ENCODE measurements at places on chromosomes 12 and 14.

GRCh38 chr12:45852508-45852907 is 123.0 kb downstream of the ARID2 start:
- DNase-seq, result no peak

DNA sequence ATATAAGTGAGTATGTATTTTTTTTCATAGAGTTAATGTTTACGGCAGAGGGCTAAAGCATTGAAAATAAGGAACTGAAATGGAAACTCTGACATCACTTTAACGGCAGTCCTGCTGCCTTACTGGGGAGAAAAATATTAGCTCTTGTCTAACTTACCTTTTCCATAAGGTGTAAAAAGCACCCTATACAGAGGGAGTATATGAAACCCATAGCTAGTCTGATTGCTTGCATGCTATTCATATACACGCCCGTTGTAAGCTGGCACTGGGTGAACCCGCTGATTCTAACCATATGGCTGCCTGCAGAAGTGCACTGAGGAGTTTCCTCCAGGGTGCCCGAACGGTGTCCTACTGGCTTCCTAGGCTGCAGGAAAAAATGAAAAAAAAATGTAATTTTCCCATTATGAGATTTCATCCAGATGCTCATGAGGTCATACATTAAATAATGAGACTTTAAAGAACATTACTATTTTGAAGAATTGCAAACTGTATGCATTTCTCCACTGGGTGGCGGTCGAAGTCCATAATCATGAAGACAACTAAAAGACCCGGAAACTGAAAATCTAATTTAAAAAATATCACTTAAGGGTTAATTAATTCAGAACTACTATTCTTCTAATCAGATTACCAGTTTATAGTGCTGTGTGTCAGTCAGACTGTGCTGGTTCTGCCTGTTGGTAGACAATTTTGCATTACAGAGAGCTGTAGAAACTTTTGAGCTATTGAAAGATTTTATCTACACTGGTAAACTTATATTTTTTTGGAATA is 144.7 kb downstream of the ALX1 start:
- no peak for DNase-seq

- no peak for DNase-seq
Observed at GRCh38 chr12:58804749-58805148, 115.6 kb downstream of the LRIG3 start.

- DNase-seq, result no peak
Observed at GRCh38 chr14:78673845-78674244, 503.7 kb downstream of the NRXN3 start.

DNA sequence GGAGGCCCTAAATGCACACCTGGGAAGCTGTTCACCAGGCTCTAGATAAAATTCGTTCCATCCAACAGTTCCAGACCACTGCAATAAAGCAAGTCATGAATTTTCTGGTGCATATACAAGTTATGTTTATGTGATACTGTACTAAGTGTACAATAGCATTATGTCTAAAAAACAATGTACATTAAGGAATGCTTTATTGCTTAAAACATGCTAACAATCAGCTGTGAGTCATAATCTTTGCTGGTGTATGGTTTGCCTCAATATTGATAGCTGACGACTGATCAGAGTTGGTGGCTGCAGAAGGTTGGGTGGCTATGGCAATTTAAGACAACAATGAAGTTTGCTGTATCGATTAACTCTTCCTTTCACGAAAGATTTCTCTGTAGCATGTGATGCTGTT is 52.3 kb downstream of the ATG14 start:
- DNase-seq, result no peak

DNA sequence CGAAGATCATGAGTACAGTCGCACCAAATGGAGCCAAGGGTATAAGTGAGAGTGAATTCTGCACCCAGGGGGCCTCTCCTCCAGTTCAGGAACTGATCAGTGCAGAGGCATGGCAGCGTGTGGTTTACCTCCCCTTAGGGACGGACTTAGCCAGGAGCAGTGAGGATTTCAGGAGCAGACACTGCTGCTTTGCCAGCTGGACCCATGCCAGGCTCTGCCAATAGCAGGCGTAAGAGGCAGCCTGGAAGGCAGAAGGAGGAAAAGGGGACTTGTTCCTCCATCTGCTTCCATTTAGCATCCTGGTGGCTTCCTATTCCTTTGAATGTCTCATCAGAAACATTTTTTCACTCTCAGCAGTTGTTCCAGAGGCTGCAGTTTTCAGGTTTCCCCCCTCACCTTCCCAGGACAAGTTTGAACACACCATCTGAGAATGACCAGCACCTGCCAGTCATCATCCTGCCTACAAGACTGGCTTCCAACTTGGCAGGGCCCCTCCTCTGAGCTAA is 137.0 kb upstream of the LMNTD1 start:
- DNase-seq, result no peak

GRCh38 chr12:85357609-85358008 is 77.6 kb downstream of the ALX1 start:
- no peak for DNase-seq

DNA sequence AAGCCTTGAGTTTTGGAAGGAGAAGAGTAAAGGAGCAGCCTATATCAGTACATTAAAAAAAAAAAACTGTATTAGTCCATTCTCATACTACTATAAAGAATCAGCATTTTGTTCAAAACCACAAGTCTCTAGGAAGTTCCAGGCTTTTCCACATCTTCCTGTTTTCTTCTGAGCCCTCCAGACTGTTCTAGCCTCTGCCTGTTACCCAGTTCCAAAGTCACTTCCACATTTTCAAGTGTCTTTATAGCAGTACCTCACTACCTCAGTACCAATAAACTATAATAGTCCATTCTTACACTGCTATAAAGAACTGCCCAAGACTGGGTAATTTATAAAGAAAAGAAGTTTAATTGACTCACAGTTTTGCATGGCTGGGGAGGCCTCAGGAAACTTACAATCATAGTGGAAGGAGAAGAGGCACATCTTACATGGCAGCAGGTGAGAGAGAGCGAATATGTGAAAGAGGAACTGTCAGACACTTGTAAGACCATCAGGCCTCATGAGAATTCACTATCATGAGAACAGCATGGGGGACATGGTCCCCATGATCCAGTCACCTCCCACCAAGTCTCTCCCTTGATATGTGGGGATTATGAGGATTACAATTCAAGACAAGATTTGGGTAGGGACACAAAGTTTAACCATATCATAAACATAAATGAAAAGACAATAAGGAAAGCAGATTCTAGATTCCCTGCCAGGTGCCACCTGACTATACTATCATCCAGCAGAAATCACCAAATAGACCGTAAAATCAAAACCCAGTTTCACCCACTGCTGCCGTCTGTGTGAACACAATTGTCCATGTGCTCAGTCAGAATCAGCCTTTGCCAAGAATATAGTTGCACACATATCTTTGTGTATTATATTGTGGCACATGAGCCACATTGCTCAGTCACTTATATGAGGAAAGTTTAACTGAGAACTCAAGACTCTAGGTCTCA is 27.8 kb downstream of the TOGARAM1 start:
- DNase-seq, result no peak

DNA sequence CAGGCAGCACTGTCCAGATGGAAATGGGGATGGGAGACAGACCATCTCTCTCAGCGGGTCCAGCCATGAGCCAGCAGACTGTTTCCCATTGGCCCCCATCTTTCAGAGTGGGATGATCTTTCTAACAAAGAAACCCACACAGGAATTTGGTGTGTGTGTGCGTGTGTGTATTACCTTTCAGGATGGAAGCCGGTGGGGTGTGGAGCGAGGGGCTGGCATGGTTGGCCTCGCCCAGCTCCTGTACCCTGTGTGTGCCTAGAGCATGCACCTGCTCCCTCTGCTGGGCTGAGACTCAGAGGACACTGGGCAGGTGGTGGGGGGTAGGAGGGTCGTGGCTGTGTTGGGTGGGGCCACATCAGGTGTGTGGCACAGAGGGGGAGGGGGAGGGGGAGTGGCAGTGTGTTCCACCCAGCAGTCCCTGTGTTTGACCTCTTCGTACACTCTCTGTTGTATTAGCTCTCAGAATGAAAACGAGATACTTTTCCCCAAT is 33.0 kb upstream of the TSPAN9 start:
- no peak for DNase-seq

- DNase-seq, result no peak
Observed at GRCh38 chr14:32027255-32027939, 49.7 kb upstream of the ARHGAP5 start.

DNA sequence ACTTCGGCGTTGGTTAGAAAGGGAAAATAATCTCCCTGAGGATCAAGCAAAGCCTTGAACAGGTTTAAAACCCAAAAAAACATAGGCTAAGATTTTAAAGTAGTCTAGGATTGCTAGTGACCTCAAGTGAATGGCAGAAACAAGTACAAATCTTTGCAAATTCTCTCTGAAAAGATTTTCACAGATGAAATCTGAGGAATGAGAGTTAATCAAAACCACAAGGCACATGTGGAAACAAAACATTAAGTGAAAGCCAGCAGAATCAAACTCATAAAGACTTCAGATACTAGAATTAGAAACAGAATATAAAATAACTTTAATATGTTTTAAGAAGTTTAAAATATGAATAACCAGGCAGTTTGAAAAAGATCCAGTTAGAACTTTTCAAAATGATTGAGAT is 52.2 kb upstream of the CFL2 start:
- DNase-seq, result no peak

GRCh38 chr12:44502681-44503080 is 373.4 kb downstream of the NELL2 start:
- DNase-seq, result no peak

DNA sequence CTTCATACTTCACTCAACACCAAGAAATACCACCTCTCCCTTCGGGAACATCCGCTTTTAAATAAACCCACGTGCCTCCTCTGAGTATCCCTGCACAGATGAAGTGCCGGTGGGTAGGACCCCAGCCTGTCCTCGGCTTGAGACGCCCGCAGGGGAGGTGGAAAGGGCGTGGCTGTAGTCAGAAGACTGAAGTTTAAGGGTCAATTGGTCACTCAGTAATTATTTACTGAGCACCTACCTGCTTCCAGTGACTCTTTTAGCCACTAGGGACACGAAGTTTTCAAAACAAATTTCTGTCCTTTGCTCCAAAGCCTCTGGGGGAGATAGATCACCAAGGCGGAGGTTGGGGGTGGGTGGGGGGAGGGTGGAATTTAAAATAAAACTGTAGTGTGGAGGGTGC is 309.4 kb downstream of the VRK1 start:
- no peak for DNase-seq

DNA sequence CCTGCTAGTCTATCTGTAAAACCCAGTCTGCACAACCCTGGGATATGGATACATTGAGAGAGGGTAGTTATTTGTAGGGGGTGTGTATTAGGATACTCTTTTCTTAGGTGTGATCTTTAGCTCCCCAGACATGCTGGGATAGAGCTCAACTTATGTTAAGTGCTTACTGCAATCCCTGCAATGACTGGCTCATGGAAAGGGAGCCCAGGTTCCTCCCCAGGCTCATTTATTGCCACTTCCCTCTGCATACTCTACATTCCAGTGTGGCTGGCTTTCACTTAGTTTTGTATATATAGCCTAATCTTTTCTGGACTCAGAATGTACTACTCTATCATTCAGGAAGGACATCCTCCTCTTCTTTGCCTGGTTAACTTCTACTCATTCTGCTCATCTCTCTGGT is 172.0 kb downstream of the SYT10 start:
- no peak for DNase-seq

- DNase-seq, result no peak
Observed at GRCh38 chr14:98578204-98578603, 693.8 kb downstream of the BCL11B start.

DNA sequence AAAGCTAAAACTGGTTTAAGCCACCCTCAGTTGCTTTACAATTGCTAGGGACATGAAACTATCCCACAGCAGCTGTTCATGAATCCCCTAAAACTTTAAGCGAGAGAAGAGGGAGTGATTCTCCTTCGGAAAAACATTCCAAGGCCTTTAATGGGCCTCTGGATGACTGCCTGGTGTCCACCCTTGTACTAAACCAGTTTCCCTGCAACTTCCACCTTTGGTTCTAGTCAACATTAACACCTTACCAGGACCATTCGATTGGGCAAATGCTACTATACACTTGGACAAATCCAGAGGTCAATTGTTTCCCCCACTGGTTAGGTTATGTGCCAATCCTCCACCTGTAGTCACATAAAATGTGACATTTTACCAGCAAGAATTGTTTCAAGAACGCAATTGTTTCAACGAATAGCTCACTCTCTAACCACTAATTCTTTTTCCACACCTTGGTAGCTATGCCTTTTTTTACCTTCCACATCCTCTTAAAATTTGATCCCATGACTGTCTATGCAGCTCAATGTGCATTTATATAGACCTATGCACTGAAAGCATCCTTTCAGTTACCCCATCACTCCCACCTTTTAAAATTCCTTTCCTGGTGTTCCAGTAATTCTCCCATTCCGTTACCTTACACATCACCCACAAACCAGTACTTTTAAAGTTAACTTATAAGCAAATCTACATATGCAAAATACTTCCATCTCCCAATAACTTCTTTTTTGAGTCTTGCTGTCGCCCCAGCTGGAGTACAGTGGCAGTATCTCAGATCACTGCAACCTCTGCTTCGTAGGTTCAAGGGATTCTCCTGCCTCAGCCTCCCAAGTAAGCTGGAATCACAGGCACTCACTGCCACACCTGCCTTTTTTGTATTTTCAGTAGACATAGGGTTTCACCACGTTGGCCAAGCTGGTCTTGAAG is 3.6 kb downstream of the UBC start:
- DNase-seq, result no peak

- no peak for DNase-seq
Observed at GRCh38 chr12:104347374-104348075, 44.0 kb downstream of the EID3 start.

- no peak for DNase-seq
Observed at GRCh38 chr12:92511786-92512185, 191.0 kb upstream of the PLEKHG7 start.

DNA sequence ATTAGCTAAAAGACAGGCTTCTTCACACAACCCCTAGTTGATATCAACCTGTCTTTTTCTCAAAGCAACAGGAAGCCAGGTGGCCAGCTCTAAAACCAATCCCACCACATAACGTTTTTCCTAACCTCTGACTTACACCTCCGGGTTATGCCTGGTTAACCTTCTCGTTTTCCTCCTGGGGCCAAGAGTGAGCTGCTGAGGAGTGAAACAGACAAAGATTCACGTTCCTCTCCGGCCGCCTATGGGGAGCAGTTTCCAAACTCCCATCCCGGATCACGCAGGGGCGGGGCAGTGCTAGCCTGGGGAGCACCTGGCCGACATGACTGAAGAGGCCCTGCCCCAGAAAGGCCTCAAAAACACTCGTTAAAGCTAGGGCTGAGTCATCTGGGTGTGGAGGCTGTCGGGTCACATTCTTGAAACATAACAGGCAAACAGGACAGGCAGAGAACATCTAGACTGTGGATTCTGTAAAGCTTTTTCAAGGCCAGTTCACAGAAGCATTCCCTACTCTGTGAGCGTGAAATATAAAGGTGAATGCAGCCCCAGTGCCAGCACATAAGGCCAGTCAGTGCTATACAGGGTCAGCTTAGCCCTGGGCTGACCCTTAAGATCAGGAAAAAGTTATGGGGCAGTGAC is 25.9 kb upstream of the LGALS3 start:
- DNase-seq, result peak; percentile 49

DNA sequence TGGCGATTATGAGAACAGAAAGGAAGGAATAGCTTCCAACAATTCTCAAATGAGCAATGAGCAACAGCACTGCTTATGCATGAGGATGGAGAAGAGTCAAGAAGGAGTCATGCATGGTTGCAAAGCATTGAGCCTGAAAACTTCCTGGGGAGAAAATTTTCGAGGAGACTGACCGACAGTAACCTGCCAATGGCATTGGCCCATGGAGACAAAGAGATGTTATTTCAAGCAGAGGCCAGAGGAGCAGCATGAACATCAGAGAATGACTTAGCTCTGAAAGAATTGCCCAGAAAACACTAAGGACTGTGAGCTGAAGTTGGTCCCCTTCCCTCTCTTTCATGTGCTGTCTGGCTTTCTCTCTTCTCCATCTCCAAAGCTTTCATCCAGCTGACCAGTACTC is 343.4 kb downstream of the ADAMTS20 start:
- no peak for DNase-seq

GRCh38 chr12:107225635-107226034 is 132.3 kb upstream of the CRY1 start:
- DNase-seq, result no peak
